ENCODE measurements at places on chromosomes 1 and 21.

DNA sequence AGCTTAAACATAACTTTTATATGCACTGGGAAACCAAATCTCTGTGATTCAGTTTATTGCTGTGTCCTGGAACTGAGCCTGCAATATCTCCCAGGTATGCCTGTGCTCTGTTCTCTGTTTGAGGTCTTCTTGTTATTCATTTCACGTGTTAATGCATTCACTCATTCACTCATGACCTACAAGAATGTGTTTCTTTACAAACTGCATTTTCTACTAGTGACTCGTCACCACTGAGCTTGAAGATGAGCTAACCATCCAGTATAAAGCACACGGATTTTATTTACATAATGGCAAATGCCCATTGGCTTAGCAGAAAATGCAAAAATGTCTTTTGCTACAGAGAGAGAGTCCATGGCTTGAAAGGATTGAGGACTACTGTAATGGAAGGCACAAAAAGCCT, 75.0 kb upstream of the DUSP10 start:
- no peak for DNase-seq

- DNase-seq = no peak
Observed at GRCh38 chr1:43914576-43915525, 18.8 kb upstream of the ARTN start.

DNA sequence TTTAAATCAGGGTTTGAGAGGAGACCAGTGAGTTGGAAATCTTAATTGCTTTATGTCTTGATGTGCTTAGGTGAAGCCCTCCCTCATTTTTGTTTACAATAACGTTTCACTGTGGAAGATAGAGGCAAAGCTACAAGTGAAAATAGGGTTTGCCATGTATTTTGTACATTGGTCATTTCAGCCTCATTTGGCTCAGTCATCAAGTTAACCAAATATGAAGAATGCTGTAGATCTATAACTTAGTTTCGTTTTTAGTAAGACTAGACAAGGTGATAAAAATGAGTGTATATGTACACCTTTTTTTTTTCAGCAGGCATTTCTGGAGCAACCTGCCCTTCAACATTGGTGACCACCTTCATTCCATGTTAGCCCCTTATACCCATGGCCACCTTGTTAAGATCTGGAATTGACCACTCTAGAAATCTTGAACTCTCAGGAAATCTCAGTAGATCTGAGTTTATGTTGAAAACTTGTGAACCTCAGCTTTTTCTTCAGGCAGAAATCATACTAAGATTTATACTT, 2.9 kb downstream of the NFYC start:
- no peak for DNase-seq

GRCh38 chr1:81388435-81388834, 412.3 kb upstream of the ADGRL2 start:
- no peak for DNase-seq

- DNase-seq = peak; percentile 56
Observed at GRCh38 chr1:51622455-51622913, 5.6 kb downstream of the OSBPL9 start.

DNA sequence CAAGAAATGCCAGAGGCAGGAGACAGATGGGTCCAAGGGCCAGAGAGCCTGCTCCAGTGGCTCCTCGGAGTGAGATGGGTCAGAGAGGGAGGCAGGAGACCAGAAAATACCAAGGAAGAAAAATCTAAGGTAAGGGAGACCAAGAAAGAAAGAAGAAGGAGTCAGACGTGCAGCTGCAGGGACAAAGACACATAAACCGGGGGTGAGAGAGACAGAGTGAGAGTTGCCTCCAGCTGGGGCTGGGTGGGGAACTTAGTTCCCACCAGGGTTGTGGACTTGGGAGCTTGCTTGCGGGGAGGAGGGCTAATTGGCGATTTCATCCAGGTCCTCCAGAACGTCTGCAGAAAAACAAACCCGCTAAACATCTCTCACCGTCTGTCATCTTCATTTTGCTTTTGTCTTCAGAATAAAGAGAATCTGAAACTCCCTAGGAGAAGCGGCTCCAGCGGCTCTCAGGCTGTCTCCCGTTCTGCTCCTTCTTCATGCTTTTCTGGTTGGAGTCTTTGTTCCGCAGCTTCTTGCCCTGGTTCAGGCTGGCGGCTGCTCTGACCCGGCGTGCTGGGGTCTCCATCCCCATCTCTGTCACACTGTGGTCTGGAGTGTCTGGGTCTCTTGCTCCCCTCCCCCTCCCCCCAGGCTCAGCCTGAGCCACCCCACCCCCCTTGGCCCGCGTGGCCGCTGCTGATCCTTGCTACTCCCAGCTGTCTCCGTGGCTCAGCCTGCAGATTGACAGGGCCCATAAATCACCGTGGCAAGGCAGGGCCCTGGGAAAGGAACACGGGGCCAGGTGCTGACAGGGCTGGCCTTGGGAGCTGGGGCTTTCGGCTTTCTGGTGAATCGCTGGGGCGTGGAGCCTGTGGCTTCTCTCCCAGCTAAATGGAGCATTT, 66.6 kb downstream of the UBIAD1 start:
- DNase-seq = no peak

- no peak for DNase-seq
Observed at GRCh38 chr1:15197591-15198447, 44.3 kb downstream of the TMEM51 start.

DNA sequence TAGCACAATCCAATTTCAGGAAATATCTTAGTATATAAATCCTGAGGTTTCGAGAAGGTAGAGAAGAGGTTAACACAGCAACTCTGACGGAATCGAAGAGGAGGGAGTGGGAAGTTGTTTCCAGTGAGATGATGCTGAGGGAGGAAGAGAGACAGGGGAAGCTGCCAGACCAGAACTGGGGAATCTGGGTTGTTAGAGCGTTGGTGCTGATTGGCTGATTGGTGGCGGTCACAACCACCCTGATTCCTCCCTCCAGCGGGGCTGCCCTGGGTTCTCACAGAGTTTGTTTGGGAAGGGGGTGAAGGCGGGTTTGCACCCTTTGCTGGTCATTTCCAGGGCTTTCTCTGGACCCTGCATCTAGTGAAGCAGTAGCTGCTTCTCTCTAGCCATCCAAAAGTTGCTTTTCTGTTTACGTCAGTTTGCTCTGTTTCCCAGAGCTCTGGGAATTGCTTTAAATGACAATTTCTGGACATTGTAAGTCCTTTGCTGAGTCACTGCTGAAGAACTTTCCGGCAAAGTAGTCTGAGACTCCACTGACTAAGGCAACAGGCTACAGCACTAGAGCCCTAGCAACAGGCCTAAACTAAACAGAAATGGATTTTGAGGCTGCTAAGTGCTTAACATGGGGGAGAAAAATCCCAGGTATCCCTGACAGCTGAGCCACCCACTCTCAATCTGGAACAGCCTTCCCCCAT, 90.1 kb downstream of the TENT5C start:
- no peak for DNase-seq

- DNase-seq = no peak
Observed at GRCh38 chr1:17365293-17365692, 6.7 kb upstream of the PADI6 start.

GRCh38 chr1:145959333-145959732, 1.5 kb upstream of the LIX1L start:
- DNase-seq = no peak

- DNase-seq = no peak
Observed at GRCh38 chr1:172662464-172663109, 3.7 kb downstream of the FASLG start.

DNA sequence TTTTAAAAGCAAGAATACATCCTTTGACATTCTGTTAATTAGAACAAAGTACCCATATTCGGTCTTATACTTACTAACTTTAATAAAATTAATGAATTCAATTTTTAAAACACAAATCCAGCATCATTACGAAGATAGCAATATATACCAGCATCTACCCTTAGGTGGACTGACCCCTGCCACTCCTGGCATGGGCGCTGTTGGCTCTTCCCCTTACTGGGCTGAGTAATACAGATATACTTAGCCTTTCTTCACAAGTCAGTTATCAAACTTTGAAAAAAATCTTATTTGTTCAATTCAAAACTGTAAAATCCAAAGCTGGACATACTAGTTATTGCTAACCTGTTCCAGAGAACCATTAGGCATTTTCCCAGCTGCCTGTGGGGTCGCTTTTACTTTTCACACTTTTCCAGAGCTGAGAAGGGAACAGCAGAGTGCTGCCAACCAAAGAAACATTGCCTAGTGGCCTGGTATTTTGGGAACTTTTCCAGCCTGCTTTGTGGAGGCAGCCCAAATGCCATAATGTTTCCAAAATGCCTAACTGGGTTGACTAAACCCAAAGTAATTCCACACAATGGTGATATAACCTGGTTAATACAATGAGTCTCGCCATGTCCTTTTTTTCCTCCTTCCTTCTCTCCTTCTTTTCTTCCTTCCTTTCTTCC, 424.7 kb upstream of the ADGRL2 start:
- no peak for DNase-seq

DNA sequence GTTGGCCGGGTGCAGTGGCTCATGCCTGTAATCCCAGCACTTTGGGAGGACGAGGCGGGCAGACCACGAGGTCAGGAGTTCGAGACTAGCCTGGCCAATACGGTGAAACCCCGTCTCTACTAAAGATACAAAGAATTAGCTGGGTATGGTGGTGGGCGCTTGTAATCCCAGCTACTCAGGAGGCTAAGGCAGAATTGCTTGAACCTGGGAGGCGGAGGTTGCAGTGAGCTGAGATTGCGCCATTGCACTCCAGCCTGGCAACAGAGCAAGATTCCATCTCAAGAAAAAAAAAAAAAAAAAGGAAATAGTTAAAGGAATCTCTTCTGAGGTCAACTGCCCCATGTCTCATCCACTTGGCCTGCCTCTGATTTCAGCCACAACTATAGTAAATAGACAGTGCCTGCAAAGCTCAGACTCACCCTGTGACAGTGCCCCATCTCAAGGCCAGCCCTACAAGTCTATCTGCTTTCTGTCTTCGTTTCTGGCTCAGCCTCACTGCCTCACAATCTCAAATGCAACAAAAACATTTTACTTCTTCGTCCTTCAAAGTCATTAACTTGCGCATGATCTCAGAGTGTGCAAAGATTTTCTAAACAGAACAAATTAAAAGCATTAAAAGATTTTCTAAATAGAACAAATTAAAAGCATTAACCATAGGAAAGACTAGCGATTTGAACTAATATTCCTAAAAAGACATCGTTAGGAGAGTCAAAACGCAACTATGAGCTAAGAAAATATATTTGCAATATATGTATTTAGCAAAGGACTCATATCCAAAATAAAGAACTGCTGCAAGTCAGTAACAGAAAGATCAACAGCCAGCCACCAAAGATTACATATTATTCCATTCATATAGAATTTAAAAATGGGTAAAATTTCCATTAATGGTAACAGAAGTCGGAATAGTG, 65.0 kb upstream of the PRDX6 start:
- DNase-seq = no peak

GRCh38 chr1:34342334-34342733, 165.6 kb downstream of the C1orf94 start:
- DNase-seq = no peak

All from NCI-H2081 (cell line).